Right forelimb (tissue), 1 donor: ENCODE measurements at places on chromosomes 13 and 19.

- DNase-seq = peak; percentile 85
Measured at GRCh38 chr19:1252221-1252820, 3.9 kb downstream of the MIDN start.

- DNase-seq = peak; percentile 92
Measured at GRCh38 chr19:517721-518597, 10.7 kb downstream of the TPGS1 start.

DNA sequence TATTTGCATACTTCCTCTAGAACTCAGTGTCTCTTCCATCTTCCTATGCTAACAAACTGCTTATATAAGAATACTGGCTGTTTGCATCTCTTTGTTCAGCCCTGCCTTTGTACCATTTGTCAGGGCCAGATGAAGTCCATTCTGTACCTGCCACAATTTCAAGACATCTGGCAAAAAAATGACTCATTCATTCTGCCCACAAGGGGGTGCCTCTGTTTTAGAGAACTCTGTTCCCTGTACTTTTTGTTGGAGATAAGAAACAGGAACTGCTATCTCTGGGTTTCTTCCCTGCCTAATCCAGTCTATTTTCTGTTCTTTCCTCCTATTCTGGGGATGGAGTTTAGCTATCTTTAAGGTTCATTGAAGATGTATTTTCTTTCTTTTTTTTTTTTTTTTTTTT lies 23.0 kb downstream of the ZNF568 start:
- no peak for DNase-seq

DNA sequence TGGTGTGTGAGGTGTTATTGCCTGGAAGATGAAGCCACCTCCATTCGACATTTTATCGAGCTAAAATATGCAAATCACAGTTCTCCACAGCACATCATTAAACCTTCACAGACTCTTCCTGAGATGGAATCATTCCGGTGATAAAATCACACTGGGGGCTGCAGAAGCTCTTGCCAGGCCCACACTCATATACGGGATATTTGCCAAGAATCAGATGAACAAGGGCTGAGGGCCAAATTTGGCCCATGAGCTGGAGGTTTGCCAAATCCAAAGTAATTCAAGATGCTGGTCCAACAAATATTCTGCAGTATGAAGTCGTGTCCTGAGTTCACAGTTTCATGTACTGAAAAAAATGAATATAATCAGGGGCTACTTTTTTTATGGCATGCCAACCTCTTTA lies 16.7 kb upstream of the RXFP2 start:
- DNase-seq = peak; percentile 51

DNA sequence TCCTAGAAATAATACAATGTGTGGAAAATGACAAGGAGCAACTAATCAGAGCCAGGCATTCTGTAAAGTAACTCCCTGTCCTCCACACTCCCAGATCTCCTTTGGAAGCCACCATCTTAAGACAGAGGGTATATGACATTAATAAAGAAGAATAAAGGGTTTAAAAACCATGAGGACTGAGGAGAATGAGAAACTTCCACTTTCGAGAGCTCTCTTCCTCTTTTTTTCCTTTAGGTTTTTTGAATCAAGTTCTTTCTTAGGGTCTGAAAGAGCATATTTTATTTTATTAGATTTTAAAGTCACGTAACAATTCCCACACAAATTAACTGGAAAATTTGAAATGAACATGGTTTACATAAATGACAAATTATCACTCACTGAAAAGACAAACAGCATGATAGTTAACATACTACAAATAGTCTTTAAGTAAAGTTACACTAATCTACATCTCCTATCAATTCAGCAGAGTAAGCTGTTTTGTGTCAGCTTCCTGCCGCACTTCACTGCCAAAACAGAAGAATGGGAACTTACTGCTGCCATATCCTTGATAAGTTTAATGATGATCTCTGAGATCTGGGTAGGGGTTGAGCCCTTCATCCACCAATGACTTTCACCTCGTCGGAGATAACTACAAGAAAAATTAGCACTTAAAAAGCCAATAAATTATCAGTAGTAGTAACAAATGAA lies 38.6 kb upstream of the FBXL3 start:
- no peak for DNase-seq

DNA sequence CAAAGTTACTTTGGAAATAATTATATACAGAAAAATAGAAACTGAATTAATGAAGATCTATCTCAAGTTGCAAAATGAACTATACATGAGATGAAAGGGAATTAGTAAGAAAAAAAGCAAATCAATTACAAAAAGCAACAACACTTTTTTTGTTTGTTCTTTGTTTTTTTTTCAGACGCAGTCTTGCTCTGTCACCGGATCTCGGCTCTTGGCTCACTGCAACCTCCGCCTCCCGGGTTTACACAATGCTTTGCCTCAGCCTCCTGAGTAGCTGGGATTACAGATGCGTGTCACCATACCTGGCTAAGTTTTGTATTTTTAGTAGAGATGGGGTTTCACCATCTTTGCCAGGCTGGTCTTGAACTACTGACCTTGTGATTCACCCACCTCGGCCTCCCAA lies 2.2 kb downstream of the ZNF415 start:
- DNase-seq = no peak

GRCh38 chr19:48757089-48757675 lies 1.9 kb downstream of the FGF21 start:
- DNase-seq = no peak

GRCh38 chr19:54674021-54674617 lies 11.3 kb downstream of the LILRB4 start:
- no peak for DNase-seq

- no peak for DNase-seq
Measured at GRCh38 chr13:29977476-29978120, 127.2 kb upstream of the UBL3 start.

GRCh38 chr19:46132508-46133100 lies 8.1 kb upstream of the IGFL3 start:
- DNase-seq = no peak

DNA sequence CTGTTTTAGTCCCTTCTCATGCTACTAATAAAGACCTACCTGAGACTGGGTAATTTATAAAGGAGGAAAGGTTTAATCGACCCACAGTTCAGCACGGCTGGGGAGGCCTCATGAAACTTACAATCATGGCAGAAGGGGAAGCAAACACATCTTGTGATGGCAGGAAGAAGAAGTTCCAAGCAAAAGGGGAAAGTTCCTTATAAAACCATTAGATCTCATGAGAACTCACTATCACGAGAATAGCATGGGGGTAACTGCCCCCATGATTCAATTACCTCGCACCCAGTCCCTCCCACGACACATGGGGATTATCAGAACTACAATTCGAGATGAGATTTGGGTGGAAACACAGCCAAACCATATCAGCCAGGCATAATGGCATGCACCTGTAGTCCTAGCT lies 13.0 kb upstream of the STRN4 start:
- no peak for DNase-seq

- DNase-seq = no peak
Measured at GRCh38 chr13:97245011-97245410, 22.9 kb downstream of the MBNL2 start.

GRCh38 chr13:25733696-25734435 lies 317.9 kb downstream of the SHISA2 start:
- DNase-seq = no peak

DNA sequence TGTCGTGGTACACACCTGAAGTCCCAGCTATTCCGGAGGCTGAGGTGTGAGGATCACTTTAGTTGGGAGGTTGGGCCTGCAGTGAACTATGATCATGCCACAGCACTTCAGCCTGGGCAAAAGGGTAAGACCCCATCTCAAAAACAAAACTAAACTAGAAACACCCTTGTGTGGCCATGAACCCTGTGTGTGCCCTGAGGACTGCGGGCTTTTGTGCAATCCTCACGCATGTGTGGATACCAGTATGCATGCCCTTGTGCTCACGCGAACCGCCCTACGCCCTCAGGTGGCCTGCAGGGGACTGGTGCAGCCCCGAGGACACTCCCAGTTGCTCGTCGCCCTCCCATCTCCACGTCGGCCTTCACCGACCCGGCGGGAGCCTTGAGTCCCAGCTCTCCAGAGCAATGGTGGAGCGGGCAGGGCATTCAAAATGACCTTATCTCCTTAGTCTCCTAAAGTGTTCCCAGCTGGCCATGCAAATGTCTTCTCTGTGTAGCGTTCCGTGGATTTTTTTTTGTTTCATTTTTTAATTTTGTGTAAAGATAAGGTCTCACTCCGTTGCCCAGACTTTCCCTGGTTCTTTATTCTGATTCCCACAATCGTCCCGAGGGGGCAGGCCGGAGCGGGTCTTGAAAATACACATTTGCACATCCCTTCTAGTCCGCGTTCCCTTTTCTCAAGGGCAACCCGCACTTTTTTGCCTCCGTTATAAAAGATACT lies 868 bp upstream of the EGLN2 start:
- DNase-seq = no peak

- peak; percentile 75 for DNase-seq
Measured at GRCh38 chr19:18814063-18814462, 17.7 kb upstream of the UPF1 start.

DNA sequence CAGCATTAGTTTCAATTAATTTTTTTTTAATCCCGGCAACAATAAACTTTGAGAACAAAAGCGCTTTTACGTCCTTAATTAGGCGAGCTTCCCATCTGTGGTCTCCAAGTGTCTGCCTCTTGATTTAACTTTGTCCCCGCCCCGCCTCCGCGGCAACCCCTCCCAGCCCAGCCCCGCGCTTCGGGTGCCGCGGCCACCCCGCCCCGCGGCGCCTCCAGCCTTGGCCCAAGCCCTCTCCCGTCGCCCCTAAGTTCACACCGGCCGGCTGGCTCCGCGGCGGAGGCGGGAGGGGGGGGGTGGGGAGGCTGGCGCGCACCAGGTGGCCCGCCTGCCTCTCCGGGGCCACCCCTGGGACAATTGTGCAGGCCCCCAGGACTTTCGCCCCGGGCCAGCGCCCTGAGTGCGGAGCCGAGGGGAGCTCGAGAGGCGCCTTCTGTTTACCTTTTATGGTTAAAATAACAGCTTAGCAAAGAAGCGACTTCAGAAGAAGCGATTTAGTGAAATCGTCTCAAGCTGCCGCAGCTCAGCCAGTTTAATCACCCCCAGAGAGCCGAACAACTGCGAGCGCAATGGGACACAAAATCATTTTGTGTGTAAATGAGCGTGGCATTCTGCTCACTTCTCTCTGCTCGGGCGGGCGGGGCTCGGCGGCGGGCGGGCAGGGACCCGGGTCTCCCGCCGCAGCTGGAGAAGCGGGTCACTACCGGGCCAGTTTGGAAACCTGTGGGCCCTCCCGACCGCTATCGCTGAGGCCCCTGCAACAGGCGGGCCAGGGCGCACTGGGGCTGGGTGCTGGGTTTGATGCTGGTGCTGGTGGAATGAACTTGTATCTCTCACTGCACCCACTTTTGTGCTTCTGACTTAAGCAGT lies 1.4 kb downstream of the KCTD15 start:
- peak; percentile 73 for DNase-seq

DNA sequence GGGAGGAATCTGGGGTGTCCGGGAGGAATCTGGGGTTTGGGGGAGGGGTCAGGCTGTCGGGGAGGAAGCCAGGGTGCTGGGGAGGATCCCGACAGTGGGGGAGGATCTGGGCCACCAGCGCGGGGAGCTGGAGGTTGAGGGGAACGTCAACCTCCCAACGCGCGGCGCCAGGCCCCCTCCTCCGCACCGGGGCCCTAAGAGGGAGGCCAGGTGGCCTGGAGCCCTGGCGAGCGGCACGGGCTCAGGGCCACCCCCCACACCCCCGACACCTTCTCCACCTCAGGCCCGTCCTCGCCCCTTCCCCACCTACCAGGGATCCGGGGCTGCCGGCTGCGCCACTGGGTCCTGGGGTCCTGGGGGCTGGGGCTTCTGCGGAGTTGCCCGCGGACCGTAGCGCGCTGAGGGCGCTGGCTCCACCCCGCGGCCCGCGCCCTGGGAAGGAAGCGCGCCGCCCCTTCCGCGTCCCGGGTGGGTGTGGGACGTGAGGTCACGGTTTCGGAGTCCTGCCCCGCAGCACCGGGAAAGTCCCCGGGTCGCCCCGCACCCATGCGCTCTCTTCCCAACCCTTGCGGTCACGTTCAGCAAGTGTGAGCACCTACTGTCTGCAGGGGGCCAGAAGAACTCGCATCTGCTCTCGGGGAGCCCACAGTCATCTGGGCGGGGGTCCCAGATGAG lies at the start of gene TICAM1:
Gene TICAM1, minus strand, starts transcription at position 409 of the 675 bp plus-strand sequence. CDS start 13,335 bp downstream, outside the sequence.
- DNase-seq = peak; percentile 77
